ENCODE measurements at places on chromosomes 16 and 17.

DNA sequence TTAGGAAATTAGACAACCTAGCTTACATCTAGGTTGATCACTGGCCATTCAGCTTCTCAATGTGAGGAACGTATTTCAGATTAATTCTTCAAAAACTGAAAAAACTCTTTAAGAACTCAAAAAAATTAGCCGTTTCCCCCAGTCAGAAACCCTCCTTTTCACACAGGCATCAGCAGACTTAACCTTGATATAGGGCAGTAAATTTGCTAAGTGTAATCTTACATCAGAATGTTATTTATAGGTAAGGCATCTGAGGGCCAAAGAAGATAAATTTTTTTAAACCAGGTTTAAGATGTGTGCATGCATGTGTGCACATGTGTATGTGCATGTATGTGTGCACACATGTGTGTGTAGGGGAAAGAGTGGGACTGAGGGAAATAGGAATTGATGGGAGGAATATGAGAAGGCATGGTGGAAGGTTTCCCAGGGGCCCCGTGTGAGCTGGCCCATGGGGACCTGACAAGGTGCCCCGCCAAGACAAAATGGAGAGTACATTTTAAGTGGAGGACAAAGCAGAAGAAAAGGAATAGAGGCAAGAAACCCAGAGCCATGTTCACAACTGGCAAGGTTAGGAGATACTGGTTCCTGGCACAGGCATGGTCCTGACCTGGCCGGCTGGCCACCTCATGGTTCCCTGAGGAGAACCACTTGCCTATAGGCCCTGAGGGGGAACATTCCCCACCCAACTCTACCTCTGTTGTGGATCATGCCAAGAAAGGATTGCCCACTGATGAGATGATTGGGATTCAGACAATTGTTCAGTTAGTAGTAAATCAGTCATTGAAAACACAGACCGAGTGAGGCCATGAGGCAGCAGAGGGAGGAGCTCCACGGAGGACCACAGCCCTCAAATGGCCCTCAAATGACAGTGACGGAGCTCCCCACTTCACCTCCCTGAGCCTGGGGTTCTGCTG is 33.0 kb downstream of the TEX2 start:
- no peak for DNase-seq

GRCh38 chr17:57612202-57613071 is 132.7 kb downstream of the CCDC182 start:
- DNase-seq: no peak

DNA sequence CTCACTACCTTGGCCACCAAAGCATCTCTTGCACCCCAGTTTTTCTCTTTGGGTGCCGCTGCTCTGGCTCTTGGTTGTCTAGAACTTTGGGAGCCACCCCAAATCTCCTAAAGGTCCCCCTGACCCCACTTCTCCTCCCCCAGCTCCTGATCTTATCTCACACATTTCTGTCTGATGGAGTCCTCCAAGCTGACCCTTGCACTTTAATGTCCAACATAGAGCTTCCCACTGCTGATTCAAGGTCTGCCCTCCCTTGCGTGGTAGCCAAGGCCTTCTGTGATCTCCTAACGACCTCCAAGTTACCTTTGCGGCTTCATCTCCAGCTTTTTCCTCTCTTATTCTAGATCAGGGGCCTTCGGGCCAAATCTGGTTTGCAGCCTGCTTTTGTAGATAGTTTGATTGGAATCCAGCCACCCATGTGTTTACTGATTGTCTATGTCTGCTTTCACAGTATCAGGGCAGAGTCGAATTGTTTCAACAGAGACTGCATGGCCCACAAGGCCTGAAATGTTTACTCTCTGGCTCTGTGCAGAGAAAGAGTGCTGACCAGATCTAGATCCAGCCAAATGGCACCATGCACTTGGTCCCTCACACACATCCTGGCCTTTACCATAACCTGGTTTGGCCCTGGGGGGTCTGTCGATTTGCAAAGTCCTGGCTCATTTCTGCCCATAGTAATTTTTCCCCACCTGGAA is 168.6 kb downstream of the HAPSTR1 start:
- no peak for DNase-seq

DNA sequence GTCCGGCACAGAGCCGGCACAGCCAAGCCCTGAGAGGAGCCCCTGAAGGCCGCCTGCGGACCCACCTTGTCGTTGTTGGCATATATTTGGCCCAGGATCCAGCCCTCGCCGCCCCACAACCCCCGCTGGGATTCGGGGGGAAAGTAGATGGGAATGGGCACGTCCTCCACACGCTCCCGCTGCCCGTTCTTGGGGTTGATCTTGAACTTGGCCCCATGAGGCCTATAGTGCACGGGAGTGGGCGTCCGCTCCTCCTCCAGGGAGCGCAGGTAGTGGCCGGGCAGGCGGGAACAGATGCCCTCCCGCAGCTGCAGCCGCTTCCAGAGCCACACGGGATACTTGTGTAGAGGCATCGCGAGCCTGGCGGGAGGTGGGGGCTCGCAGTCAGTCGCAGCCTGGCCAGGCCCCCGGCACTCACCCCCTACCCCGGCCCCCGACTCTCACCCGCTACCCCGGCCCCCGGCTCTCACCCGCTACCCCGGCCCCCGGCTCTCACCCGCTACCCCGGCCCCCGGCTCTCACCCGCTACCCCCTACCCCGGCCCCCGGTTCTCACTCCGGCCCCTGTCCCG is 387 bp downstream of the MRPL28 start:
- DNase-seq: no peak

DNA sequence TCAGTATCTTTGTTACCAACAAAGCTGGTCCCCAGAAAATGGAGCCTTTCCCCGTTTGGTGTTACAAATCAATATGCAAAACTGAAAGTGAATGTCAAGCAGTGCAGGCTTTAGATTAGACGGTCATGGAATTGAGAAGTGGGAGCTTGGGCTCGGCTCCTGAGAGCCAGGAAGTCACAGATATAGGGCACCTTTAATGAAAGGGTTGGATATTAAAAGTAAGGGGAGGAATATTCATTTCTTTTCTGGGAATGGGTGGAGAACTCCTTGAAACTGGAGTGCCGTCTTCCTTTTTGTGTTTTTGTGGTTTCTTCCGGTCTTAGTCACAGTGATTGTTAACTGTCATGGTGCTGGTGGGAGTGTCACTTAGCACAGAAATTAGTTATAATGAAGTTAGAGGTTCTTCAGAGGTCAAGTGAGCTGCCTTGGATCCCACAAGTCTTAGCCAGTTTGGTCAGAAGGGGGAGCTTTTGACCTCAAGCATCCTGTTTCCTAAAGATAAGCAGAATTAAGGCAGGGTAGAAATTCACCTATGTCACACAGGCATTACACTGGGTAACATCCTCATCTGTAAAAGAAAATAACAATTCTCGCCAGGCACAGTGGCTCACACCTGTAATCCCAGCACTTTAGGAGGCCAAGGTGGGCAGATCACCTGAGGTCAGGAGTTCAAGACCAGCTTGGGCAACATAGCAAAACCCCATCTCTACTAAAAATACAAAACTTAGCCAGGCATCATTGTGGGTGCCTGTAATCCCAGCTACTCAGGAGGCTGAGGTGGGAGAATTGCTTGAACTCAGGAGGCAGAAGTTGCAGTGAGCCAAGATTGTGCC is 9.6 kb upstream of the EIF1 start:
- DNase-seq: peak; percentile 59

DNA sequence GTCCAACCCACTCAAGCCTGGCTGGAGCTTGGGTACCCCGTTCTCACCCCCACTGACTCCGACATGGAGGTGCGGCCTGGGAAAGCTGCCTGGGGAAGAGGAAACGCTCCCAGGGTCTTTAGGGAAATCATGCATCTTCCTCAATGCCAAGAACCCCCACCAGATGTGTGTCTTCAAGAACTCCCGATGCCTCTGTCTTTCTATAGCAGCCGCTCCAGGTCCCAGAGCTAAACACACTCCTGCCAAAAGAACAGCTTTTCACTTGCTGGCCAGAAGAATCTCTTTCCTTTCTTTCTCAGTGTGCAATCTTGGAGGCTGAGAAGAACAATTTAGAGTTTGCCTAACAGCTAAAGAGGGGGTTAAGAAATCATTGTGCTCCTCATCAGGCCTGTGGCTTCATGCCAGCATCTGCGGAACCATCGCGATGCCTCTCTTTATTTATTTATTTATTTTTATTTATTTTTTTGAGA is 41.1 kb upstream of the MTSS2 start:
- DNase-seq: no peak

DNA sequence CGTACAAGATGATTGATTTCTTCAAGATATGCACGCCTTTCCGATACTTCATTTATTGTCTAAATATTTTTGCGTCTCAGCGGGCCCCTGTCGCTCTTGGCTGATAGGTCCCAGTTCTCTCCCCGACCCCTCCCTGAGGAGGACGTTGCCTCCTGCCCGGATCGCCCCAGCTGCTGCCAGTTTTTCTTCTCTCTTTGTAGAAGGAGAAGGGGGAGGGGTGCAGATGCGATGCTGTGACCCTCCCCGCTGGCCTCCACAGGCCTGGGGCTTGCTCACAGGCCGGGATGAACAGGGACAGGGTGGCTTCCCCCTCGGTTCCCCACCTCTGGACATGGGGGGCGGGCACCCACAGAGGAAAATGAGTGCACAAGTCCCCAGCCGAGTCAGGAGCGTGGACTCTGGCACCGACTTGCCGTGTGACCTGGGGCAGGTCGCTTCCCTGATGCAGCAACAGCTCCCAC is 53.6 kb upstream of the ZC3H18 start:
- DNase-seq: no peak

DNA sequence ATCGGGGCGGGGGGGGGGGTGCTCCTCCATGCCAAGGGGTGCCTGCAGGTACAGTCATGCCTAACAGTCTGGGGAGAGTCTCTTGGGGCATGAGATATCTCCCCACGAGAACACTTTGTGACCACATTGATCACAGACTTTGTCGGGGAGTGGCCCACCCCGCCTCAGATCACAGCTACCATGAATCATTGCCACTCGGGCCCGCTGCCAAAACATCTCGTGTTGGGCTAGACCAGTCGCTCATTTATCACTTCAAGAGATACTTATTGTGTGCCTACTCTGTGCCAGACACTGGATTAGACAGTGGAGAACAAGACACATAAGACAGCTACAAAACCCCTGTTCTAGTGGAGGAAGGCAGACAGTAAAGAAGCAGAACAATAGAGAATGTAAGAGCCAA is 72.6 kb downstream of the CLEC16A start:
- peak; percentile 49 for DNase-seq

DNA sequence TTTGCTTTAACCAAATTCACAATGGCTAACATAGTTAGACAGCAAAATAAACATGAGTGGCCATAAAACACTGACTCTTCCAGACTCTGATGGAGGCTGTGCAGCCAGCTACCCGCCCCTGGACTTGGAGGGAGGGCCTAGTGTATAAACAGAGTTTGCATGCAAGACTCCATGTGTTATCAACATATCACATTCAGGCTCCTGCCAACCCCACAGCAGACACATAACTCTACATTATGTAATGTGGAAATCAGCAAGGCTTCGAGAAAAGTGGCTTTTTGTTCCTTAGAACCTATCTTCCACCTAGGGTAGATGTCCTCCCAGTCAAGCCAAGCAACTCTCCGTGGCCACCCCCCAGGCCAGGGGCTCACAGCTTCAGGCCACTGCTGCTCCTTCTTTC is 19.3 kb upstream of the SOX9 start:
- DNase-seq: no peak

GRCh38 chr17:13477180-13477611 is 124.5 kb downstream of the HS3ST3A1 start:
- peak; percentile 38 for DNase-seq

- DNase-seq: no peak
Measured at GRCh38 chr17:4609761-4610160, 25.4 kb downstream of the SMTNL2 start.

- DNase-seq: no peak
Measured at GRCh38 chr17:17345294-17345597, 42.1 kb downstream of the NT5M start.

DNA sequence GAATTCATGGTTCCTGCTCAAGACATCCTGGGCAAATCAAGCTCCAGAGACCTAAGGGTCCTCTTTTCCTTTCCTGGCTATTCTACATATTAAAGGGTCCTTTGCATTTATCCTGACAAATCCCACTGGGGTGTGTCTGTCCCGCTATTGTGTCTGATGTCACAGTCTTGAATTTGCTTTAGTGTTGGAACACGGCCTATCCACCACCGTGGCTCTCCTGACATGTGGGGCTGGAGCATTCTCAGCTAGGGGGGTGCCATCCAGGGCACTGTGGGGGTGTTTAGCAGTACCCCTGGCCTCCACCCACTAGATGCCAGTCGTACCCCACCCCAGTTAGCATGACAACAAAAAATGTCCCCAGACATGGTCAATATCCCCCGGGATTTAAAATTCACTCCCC is 92.9 kb downstream of the IRF8 start:
- DNase-seq: no peak

DNA sequence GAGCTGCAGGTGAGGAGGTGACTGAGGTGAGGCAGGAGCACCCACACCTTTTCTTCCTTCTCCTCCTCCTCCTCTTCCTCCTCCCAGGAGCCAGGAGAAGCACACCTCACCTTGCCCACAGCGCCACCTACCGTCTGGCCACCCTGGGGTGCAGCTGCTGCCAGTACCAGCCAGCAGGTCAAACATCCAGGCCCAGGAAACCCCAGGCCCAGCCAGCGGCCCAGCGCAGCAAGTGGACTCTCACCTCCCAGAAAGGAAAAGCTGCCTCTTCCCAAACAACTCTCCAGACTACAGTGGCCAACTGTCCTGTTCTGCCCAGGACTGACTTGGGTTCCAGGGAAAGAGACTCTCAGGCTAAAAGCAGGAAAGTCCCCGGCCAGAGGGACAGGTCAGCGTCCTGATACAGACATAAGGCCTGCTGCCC is 22.7 kb downstream of the PEMT start:
- peak; percentile 25 for DNase-seq

GRCh38 chr17:72916991-72917390 is 175.5 kb downstream of the SLC39A11 start:
- DNase-seq: peak; percentile 31

GRCh38 chr16:23947838-23948237 is 112.1 kb downstream of the PRKCB start:
- no peak for DNase-seq

GRCh38 chr16:30144017-30144416 is 21.0 kb upstream of the MAPK3 start:
- no peak for DNase-seq

- DNase-seq: no peak
Measured at GRCh38 chr16:2149630-2150417, 1.4 kb downstream of the RAB26 start.

DNA sequence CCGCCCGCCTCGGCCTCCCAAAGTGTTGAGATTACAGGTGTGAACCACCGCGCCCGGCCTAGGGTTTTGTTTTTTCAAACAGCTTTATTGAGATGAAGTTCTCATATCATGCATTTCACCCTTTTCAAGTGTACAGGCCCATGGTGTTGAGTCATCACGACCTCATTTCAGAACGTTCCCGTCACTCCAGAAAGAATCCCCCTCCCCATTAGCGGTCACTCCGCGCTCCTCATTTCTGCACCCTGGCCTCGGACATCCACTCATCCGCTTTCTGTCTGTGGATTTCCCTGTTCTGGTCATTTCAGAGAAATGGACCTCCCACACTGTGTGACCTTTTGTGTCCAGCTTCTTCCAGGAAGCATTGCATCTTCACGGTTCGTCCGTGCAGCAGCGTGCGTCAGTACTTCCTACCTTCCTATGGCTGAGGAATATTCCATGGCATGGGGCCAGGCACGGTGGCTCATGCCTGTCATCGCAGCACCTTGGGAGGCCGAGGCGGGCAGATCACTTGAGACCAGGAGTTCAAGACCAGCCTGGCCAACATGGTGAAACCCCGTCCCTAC is 135.2 kb upstream of the GSE1 start:
- no peak for DNase-seq

GRCh38 chr16:12094537-12095265 is 118.2 kb downstream of the SNX29 start:
- DNase-seq: peak; percentile 33
